Inflammatory macrophage (primary cell): ENCODE measurements at places on chromosomes 1 and 21.

GRCh38 chr21:34574601-34575529 is 40.0 kb downstream of the RCAN1 start:
- DNase-seq: no peak

GRCh38 chr1:11143907-11144306 is 44.2 kb upstream of the EXOSC10 start:
- DNase-seq: no peak

DNA sequence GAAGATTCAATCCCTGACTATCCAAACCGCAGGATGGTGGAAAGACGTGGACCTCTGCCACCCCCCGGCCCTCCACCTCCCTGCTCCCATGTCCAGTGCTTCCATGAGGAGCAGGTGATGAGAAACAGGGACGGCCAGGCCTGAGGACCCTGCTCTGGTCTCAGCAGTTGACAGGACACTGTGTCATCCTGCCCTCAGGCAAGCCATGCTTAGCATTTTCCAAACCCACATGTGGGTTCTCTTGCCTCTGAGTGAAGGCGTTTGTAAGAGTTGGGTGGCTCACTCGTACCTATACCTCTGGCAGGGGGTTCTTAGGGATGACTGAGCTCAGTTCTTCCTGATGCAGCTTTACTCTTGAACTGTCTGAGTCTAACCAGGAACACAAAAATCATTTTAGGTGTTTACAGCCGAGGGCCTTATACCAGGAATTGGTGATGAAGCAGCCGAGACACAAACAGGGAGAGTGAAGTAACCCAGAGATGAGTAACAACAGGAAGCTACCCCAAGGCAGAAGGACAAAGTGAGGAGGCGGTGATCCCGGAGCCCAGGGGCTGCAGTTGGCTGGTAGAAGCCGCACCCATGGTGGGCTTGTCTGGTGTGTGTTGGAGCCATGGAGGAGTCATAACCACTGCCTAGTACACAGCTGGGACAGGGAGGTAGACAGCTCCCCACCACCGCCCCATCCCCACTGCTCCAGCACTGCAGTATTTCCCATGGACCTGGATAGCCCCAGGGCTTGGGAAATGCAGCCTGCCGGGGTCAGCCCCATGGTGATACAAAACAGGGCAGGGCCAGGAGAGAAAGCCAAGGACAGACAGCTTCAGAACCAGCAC is 21.4 kb downstream of the MYBPH start:
- peak; percentile 69 for DNase-seq

GRCh38 chr1:202213361-202214088 is 19.9 kb downstream of the LGR6 start:
- DNase-seq: no peak

GRCh38 chr1:188188317-188188716 is 1359.6 kb downstream of the PLA2G4A start:
- DNase-seq: no peak

DNA sequence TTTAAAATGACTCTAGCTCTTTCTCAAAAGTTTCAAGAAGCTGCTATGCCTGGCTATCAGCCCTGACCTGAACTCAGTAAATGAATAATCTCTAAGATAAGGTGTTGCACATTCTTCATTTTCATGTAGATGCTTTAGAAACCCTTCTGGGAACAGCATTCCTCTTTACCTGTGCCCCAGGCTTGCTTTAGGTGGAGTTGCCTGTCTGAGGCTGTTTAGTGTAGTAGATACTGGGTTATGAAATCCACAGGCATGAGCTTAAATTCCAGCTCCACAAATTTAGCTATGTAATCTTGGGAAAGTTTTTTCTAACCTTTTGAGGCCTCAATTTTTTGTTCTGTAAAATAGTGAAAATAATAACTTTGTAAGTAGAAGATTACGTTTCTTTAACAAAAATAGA is 41.6 kb downstream of the ATP6V1G3 start:
- DNase-seq: no peak

DNA sequence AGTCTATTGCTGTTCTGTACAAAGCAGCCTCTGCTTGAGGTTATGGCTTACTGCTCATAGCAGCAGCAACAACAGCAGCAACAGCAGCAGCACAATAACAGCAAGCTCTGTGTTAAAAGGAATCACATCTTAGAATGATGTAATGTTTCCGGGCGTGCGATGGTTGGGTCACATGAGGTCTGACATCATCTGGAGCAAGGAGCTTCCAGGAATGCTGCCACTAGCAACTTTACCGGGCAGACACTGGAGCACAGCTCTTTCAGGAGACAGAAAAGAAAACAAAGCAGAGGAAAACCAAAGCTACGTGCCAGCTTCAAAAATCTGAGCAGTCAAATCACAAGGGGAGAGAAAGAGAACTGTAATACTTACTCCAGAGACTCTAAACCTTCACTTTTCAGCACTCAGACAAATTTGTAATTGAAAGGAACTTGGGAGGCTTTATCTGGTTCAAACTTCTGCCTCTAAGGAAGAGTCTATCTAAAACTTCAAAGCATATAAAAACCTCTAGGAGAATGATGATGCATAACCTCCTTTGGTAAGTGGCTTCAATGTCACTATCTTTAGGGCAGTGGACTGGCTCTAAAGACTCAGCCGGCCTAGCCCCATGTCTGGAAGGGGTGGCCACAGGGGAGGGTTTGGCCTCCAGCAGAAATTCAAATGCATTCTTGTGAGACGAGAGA is 28.3 kb upstream of the RAB3GAP2 start:
- peak; percentile 79 for DNase-seq

- DNase-seq: no peak
Observed at GRCh38 chr1:214341932-214342331, 61.0 kb downstream of the SMYD2 start.

GRCh38 chr1:84297546-84298244 is 3.8 kb upstream of the SAMD13 start:
- no peak for DNase-seq

DNA sequence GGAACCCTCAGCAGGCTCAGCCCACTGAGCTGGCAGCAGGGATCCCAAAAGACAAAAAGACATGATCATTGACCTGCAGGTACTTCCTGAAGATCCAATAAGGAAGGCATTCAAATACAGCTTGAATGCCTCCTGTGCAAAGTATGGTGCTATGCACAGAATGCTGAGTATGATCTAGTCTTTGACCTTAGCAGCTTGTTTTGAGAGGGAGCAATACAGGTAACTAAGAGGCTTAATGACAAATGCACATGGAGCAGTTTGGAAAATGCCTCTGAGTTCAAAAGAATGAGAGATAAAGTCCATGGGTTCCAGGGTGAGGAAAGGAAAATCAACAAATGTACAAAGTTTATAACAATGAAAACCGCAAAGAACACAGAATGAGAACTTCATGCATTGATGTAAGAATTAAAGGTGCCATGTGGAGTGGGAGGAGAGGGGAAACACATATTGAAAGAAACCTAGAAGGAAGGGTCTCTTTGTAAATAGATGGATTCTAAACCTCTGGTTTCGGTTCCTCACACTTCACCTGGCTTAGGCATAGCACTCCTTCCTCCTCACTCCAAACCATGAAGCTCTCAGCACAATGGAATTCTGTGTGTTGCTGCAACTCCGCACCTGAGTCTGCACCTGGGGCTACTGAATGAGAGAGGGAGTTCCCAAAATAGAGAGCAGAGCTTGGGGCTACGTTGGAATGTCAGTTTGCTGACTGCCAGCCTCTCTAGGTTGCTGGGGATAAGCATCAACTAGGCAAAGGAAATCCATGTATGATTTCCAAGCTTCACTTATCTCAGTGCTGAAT is 77.6 kb downstream of the PLXNA2 start:
- no peak for DNase-seq

DNA sequence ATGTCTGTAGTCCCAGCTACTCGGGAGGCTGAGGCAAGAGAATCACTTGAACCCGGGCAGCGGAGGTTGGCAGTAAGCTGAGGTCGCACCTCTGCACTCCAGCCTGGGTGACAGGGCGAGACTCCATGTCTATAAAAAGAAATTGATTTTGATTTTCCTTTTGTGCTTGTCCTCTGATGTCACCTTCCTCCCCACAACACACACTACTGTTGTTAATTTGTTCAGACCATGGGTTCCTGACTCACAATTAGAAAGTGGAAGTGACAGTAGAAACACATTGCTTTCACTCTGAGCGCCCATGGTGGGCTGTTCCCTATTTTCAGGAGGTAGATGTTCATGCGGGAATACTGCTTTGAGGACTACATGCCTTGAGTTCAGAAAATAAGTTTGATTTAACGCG is 165.5 kb upstream of the KCNJ6 start:
- peak; percentile 61 for DNase-seq

- DNase-seq: peak; percentile 17
Observed at GRCh38 chr1:67850611-67851075, 17.4 kb upstream of the GNG12 start.

- no peak for DNase-seq
Observed at GRCh38 chr1:62362061-62362917, 43.1 kb upstream of the KANK4 start.

GRCh38 chr1:114219172-114219868 is 65.7 kb upstream of the SYT6 start:
- no peak for DNase-seq

DNA sequence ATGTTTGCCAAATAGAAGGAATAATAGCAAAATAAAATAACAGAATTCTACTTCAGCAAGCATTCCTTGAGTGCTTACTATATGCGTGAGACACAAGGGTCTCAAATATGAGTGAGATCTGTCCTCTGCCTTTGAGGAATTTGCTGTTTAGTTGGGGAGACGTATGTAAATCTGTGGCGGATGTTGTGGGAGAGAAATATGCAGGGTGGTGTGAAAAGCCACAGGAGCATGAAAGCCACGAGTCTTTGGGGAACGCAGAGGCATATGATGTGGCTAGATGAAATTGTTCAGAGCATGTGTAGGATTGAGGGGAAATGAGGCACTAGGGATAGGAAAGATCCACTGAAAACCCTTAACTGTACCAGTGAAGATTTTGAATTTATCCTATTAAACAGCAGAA is 244.4 kb downstream of the PBX1 start:
- DNase-seq: no peak

GRCh38 chr1:206923009-206923960 is 1.5 kb upstream of the FCMR start:
- peak; percentile 88 for DNase-seq

DNA sequence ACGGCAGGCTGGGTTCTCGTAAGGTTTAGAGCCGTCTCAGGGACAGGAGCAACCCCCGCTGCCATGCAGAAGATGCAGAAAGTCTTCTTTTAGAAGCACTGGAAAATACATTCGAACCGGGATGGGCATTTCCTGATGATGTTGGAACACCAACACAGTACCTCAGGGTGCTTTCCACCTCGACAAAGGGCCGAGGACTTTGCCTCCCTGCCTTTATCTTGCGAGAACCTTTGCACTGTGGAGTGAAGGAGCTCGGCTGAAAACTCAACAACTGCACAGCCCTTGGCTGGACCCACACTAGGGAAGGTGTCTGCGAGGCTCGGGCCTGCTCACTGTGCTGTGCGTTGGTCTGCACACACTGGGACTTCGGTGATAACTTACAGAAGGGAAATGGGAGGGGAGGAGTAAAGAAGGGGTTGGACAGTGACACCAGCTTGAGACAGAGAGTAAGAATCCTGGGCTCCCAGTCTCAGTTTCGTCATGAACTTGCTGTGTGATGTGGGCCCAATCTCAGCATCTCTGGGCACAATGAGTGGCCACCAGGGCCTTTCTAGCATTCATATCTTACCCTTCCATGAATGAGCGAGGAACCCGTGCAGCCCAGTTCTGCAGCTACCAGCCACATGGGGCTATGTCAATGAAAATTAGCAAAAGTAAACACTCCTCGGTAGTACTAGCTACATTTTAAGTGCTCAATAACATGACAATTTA is 18.2 kb downstream of the RCAN1 start:
- no peak for DNase-seq

DNA sequence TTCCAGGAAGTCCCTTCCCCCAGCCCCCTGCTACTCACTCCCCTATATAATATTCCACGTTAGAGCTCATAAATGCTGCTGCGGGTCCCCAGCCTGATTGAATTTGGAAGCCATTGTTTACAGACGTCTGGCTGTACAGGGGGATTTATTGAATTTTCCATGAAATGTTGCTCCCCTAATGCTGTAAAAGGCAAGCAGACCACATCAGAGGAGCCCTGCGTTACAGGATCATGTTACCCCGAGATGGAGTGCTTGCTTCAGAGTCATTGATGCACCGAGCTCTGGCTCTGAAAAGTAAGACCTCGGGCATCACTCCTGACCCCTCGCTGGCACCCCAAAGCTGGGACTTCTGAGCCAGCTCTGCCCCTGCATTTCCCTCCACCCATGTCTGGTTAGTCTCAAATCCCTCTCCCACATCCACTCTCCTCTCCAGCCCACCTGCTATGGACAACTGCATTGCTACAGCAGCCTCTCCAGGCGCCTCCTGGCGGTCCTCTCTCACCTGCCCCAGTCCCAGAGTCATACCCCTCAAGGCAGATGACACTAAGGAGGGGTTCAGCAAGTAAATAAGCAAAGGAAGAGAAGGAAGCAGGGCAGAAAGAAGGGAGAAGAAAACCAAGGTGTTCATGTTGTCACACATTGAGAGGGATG is 127.8 kb downstream of the TMEM53 start:
- no peak for DNase-seq

DNA sequence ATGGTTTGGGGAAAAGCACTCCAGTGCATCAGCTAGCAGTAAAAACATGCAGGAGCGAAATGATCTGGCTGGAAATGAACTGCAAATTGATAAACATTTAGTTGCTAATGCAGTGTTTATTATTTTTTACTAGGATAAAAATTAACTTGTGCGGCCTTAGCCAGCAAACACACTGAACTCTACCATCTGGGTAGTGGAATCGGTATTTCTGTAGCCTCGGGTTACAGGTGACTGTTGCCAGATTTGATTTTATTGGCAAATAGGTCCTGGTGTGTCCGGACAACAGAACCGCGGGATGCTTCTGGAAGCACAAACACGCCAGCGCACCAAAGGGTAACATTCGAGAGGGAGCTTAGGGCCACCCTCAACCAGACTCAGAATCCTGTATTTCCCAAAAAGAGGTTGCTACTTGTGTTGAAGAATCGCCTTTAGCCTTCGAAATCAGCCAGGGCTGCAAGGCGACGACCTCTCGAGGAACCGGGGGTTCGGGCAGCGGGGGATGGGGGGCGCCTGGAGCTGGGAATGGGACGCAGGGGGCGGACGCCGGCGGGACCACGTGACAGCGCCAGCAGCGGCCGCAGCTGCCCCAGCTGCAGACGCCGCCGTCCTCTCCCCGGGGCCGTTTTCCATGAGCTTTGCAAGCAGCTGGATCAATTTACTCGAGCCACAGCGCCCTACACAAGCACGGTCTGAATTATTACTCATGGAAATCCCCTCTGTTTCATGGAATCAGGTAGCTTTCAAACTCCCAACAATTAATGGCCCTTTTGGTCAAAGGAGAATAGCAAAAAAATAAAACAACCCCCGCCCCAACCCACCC is 158.8 kb downstream of the TOMM20 start:
- no peak for DNase-seq

DNA sequence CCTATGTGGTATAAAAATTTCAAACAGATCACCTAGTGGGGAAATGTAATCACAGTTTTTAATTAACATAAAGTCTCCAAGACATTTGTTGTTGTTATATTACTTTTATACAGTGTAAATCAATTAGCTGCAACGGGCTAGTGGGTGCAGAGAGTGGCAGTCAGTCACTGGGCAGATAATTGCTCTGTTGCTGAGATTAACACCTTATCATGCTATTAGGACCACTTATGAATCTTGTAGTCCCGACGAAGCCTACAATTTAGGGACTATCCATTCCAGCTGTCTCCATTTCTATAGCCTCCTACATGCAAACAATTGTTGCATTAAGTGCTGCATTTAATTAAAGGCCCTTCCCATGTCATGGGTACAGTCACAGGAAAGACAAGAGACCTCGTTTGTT is 158.9 kb upstream of the PROX1 start:
- no peak for DNase-seq
